NCI-H2171 (cell line): ENCODE measurements at places on chromosomes 12 and 14.

DNA sequence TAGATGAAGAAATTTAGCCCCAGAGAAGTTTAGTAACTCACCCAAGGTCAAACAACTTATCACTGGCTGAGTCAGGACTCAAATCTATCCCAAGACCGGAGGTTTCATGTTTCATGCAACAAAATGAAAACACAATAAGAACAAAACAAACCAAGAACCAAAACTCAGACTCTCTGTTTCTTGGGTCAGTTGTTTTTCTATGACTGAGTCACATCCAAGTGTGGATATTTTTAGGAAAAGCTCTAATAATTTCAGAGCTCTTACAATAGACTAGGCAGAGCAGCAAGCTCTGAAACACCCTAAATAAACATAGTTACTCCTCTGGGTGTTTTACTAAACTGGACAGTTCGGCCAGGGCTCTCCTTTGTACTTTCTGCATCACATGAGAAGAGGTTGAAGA lies 87.6 kb upstream of the PRB2 start:
- DNase-seq: no peak

DNA sequence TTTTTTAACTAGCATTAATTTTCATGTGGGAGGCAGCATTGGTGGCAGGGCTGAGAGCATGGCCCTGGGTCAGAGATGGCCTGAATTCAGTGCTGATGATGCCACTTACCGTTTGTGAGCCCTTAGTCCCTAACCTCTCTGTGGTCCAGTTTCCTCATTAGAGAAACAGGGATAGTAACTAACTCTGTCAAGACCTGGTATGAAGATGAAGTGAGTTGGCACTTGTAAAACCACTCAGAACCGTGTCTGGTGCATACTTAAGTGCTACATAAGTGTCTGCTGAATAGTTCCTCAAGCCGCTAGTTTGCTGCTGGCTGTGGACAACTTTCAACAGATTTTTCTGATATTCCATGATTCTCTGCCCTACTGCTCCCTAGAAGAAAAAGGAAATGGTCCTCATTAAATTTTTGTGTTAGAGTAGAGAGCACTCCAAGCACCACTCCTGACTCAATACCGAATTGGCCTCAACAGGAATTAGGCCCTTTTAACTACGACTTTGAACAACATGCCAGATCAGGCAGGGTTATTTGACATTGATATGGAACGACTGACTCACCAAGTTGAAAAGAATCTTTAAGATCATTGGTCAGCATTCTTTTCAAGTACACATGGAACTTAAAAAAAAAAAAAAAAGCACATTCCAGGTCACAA lies 250.2 kb downstream of the ANO2 start:
- DNase-seq: no peak

GRCh38 chr14:88189417-88190191 lies 133.5 kb downstream of the KCNK10 start:
- DNase-seq: peak; percentile 80

DNA sequence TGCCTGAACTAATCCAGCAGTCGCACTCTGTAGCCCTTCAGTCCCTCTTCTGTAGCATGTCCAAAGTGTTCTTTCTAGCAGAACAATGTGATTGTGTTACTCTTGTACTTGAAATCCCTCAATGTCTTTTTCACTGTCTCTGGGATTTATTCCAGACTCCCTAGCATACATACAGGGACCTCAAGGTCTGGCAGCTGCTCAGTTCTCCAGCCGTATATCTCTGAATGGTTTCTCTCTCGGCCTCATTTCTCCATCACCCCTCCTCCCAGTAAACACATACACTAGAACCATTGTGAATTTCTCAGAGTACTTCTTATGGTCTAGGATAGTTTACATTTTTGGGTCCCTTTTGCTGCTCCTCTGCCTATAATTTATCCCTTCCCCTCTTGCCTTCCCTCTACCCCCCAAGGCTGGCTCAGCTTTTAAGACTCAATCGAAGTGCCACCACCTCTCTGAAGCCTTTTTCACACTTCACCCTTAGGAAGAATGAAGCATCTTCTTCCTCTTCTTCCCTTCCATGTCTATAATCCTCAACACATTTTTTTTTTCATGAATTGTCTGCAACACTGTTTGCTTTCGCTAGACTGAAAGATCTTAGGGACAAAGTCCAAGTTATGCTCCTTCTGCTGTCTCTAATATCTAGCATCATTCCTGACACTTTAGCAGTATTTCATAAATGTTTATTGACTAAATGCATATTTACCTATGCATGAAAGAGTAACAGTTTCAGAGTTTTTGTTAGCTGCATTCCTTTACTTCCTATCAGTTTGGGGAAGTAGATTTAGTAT lies 446.1 kb downstream of the ZFP36L1 start:
- no peak for DNase-seq

DNA sequence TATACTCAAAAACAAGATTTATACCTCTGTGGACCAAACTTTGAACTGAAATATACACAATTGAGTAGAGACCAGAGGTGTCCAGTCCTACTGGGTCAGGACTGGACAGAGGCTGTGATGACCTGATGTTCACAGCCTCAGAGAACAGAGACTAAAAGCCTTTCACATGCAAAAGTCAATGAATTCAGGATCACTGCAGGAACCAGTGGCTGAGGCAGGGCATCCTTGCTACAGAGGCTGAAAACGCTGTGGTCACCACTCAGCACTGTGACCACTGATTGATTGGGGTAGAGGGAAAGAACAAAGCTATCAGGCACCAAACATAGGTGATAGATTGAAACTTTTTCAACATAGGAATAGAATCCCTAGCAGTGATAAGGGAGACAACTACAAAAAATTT lies 25.1 kb downstream of the GRIP1 start:
- no peak for DNase-seq

- no peak for DNase-seq
Measured at GRCh38 chr12:110581931-110582275, 1.2 kb downstream of the PPTC7 start.

DNA sequence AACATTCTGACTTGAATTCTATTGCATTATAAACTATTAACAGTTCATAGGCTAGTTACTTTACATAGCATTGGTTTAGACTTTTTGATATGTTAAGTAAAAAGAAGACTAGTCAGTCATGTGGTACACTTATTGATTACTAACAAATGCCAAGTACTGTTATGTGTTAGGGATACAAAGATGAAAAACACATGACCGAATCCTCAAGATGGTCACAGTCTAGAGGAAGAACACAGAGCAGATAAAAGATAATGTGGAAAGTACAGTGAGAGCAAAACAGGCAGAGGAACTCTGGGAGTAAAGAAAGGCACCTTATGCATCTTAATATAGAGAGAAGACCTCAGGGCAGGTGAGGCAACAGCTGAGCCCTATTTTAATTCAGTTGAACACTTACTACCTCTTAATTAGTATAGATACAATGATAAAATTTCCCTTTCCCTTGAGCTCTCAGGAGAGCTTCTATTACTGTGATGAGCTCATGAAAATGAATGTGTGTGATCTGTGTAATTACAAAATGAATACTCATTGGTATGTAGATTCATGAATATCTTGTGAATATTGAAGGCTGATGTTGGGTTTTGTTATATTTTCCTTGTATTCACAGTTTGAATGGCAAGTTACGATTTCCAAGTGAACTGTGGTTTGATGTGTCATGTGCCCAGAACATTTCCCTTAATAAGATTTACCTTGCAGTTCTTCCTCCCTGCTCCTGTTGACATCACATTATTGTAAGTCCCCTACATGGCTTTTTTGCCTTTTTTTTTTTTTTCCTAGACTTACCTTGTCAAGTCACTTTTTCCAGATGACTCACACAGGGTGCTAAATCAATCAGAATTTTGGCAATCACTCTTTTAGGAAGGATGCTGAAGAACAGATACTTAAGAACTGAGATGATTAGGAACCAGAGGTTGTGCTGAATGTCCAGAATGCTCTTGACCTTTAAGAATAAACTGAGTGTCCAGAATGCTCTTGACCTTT lies 29.5 kb upstream of the MSRB3 start:
- DNase-seq: no peak

GRCh38 chr12:128813883-128814282 lies 9.9 kb downstream of the SLC15A4 start:
- no peak for DNase-seq

DNA sequence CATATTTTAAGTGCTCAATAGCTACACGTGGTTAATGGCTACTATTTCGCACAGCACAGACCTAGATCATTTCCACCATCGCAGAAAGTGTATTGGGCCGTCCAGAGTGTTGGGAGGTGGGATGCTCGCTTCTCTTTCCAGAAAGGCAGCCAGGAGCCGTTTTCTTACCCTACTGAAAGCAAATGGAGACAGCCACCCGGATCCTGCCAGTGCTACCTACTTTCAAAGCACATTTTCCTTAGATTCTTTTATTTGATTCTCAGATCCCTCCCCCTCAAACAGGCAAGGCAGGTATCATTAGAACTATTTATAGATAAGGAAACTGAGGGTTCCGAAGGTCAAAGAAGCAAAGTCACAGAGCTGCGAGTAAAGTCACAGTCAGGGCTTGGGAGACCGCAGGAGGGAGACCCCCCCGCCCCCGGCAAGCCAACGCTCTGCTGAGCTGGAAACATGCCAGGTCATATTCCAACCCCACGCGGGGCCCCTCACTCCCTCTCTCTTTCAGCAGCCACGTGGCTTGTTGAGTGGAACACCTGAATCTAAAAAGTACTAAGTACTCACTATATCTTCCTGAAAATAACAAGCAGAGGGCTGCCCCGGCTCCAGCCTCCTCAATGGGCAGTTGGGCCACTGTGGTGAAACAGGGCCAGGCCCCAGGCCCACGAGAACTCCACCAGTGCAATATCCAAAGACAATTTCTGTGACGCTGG lies 36.2 kb downstream of the PRIMA1 start:
- peak; percentile 17 for DNase-seq

DNA sequence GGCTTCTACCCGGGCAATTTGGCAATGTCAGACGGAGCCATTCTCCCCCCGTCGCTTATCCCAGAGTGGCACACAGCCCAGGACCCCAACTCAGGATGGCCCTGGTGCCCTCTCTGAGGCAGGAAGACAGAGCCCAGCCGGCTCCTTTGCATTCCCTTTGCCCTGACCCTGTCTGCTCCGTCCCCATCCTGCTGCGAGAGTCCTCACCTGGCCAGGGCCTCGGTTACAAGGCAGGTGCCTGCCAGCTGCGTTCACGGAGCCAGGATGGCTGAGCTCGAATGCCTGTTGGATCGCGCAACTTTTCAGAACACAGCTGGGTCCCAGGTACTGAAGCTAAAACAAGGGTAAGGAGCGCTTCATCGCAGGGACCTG lies 18.6 kb downstream of the LRTM2 start:
- DNase-seq: no peak

GRCh38 chr12:68772714-68773113 lies 26.7 kb downstream of the SLC35E3 start:
- DNase-seq: no peak

- DNase-seq: no peak
Measured at GRCh38 chr14:99812892-99813291, 19.7 kb downstream of the EML1 start.

GRCh38 chr12:62260733-62261683 lies 804 bp downstream of the USP15 start:
- DNase-seq: peak; percentile 19

DNA sequence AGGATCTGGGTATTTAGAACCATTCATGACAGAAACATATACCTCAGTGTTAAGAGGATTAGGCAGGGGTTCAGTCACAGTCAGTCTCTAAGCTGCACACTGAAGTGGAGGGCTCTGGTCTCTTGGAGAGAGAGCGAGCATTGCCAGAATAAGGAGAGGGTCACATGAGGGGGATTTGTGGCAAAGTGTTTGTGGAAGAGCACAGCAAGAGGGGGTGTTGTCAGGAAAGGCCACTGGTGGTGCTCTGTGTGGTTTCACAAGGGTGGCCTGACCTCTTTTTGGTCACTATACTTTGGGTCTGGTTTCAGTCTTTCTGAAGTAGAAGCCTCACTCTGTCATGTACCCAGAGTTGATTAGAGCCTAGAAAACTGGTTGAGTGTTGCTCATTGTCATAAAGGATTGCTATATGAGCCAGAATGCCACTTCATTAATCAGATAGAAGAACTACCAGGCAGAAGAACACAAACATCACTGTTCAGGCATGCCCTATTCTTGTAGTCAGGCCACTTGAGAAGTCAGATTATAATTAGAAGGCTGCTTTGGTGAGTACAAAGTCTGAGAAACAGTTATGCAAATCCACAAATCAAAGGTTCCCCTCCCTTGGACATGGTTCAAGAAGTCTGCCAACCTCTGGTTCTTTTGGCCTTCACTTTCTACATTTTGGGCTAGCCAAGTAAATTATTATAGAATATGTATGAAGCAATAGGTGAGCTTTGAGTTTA lies 8.4 kb downstream of the TMEM19 start:
- DNase-seq: peak; percentile 36
